Stomach (tissue), 19 donors: ENCODE measurements at places on chromosomes 12 and 14. TPM values are rescaled to one million over a fixed set of nuclear protein-coding genes. Genes with fewer than 3 reads are reported as not detected.

DNA sequence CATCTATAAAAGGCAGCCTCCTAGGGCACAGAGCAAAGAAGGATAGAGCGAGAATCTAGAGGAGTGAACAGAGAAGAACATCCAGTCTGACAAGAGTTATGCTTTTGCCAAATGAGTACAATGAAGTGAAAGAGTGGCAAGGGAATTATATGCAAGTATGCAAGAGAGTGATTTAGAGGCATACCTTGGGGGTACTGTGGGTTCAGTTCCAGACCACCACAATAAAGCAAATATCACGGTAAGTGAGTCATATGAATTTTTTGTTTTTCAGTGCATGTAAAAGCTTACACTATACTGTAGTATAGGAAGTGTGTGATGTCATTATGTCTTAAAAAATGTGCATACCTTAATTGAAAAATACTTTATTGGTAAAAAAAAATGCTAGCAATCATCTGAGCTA lies 101.4 kb downstream of the SLC38A1 start:
- no peak for DNase-seq

Gene NELL2
- total RNA-seq, result 133 TPM

Gene APOF
- total RNA-seq, result not detected

- no peak for DNase-seq
Observed at GRCh38 chr14:51704545-51704944, 52.8 kb downstream of the FRMD6 start.

Gene HOTAIR
- total RNA-seq, result not detected

Gene SLC17A8
- total RNA-seq, result 1.7 TPM

Gene PPP1R1A
- 5.5 TPM for total RNA-seq

GRCh38 chr12:112325622-112326207 lies 56.5 kb downstream of the HECTD4 start:
- DNase-seq, result no peak

DNA sequence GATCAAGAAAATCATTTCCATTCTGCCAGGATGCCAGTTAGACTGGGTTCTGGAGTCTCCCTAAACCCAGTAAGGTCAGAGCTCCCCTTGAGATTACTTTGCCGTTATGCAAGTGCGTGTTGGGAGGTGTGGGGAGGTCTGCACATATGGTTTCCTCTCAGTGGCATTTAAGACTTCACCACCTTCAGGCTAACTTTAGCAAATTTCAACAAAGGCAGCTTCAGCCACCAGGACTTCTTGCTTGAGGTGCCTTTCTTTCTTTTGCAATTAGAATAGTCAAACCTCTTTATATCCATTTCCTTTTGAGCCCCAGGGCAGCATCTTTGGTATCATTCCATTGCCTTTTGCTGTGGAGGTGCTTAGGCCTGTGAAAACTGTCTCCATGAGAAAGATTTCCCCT lies 117.2 kb upstream of the CCND2 start:
- no peak for DNase-seq

DNA sequence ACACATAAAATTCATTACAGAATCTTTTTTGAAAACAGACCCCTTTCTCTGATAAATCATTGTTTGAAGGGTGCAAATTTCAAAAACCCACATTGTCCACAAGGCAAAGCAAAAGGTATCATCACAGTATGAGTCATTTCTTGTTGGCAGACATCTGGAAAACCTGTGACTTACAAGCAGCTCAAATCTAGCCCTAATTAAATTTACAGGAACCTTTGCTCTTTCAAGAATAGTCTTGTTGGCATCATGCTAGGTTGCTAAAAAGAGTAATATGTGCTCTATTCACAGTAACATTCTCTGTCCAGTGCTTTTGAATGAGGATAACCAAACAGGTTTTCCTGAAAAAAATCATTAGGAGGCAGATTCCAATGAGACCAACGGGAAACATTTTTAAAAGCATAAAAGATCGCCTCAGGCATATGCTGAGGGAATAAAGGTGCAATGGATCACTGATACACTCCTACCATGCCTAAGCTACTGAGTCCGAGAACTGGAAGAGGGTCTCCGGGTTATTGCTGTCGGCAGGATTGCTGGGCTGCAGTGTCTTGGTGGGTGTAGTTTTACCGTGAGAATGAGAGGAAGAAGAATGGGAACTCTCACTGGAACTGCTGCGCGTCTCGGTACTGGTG lies 55.5 kb upstream of the TTC7B start:
- no peak for DNase-seq

GRCh38 chr12:124506145-124506831 lies 61.1 kb downstream of the NCOR2 start:
- DNase-seq, result peak; percentile 89
